ENCODE measurements at places on chromosomes 2 and 18.
A peak's percentile ranks its signal among the peaks of the same experiment; 100 is the strongest.

- DNase-seq = peak; percentile 51
Measured at GRCh38 chr2:241216211-241216761, 27.8 kb downstream of the ANO7 start.

GRCh38 chr2:227177592-227178336 lies 13.3 kb downstream of the COL4A3 start:
- DNase-seq = no peak

DNA sequence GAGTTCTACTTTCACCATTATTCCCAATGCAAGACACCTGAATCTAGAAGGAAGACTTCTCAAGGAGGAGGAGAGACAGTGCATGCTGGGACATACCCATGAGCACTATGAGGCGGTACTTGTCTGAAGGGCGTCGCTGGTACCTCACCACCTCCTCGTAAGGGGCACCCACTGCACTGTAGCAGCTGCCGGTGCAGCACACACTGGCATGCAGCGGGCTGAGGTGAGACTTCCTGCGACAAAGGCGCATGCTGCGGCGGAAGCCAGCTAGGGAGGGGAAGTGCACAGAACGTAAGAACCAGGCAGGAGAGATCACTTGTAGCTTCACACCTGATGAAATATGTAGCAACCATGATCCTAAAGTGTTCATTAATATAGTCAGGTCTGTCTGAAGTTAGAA lies 12.8 kb upstream of the TMEM237 start:
- no peak for DNase-seq

DNA sequence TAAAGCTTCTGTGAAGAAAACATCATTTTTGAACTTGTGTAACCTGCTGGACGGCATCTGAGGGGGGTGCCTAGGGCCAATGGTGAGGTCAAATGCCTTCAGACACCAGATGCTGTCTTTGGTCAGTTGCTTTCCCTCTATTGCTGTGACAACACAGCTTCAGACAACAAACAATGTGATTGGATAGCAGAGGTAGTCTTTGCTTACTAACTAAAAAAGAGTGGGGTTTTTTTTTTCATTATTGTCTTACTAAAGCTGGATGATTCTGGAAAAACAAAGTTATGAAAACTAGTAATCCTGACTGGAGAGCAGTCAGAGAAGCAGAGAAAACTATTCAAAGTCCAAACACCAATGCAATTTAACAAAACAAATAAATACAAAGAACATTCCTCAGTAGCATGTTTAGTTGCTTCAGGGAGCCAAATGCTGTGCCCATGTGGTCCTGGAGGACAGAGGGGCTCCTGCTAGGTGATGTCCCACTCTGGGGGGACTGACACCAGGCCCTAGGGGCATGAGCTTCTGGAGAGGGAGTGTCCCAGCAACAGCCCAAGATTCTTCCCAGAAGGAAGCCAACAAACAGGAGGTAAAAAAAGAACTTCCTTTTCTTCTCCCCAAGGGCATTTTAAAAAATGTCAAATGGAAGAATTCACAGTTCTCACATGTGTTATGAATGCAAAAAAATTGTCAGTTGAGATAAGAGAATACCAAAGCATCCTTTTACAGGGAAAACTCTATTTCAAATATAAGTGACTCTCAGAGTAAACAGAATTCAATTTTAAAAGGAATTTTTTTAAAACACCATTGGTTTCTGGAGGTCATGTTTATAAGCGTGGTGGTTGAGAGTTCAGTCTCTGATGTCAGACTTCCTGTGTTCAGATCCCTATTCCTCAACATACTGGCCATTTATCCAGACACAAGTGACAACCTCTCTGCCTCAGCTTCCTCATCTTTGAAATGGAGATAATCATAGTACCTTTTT lies 181.1 kb upstream of the PGAP1 start:
- peak; percentile 16 for DNase-seq

DNA sequence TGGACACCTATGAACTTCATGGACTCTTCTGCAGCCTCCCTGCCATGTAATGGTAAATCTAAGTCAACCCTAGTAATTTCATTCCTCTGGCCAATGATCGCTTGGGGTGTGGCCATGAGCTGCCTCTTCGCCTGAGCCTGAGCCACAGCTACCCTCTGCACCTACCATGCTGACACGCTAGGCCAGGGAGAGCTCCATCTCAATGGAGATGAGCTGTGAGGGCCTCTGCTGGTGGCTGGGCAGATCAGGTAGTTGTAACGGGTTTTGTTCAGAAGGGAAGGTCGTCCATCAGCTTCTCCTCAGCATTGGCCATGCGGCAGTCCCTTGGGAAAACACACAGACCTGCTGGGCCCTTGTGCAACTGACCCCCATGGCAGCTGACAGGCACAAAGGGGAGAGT lies 24.4 kb downstream of the MPHOSPH10 start:
- no peak for DNase-seq

DNA sequence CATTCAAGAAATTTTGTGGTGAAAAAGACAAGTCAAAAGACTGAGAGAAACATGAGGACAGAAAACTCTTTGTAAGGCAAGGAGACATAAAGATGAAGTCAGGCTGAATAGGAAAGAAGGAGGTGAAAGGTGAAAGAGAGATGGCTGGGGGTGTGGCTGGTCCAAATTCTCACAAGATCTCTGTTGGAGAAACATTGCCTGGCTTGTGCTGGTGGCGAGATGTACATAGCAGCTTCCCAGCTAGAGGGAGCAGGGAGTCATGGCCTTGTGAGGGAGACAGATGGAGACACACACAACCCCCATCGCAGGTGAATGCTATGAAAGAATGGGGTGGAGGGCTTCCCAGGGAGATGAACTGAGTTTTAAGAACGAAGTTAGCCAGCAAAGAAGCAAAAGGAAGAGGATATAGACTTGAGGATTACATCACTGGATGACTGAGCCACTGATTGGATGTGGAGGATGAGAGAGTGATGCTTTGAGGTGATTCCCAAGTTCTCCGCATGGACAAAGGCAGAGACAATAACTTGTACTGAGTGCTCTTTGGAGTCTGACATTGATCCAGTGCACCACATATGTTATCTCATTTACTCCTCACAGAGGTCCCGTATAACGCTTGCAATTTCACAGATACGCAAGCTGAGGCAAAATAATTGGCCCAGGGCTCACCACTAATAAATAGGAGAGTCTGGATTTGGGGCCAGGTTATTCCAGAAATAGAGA lies 3.7 kb upstream of the EMX1 start:
- no peak for DNase-seq

DNA sequence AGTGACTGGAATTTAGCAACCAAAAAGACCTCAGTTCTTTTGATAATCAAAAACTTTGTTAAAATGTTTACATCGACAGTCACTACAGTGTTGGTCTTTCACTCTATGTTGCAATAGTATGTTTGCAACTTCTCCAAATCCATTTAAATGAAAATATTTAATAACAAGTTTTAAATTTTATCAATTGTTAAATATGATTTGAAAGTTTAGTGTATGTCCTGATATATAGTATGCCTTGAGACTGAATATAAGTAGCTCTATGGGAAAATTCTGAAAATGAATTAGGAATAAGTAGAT lies 109.9 kb downstream of the ANKRD44 start:
- DNase-seq = no peak

DNA sequence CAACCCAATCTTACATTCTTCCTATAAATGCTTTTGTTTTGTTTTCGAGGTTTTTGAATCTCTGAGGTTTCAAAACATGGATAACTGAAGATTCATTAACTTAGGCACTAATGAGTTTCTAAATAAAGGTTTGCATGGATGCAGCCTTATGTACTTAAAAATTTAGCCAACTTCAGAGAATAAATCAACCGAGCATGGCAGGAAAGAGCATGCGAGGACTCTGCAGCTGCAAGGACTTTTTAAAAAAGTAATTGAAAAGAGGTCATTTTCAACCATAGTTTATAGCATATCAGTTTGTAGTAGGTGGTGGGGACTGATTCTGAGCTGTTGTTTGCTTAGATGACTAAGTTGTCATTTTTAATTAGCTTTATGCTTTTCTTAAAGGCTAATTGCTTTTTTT lies 567.0 kb upstream of the ZEB2 start:
- DNase-seq = no peak

- no peak for DNase-seq
Measured at GRCh38 chr2:222739939-222740338, 68.5 kb downstream of the MOGAT1 start.

DNA sequence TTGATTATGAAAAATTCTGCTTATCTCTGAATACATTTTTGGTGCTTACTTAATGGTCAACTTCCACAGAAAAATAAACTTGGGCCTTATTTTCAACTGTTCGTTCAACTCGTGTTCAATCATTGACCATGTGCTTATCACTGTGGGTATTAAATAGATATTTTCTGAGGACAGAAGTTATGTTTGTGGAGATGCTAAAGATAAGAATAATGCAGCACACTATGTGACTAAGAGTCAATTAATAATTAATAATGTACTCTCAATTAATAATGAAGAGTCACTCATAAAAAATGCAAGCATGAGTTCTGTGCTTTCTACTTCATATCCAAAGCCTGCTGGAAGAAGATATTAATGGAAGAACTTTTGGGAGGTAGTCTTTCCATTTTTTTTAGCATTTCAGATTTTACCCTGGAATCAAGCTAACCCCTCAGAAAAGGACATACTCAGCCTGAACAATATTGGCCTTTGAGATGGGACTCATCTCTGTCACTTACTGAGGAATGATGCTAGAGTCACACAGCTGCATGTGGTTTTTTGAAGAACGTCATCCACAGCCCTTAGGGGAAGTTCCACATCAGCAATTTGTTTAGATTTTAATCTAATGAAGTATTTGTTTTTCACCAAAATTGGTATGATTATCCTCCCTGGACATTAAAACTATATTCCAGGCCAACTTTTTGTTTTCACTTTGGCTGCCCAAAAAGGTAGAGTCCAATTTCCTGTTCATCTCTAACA lies 191.9 kb upstream of the CRIM1 start:
- DNase-seq = no peak

- no peak for DNase-seq
Measured at GRCh38 chr2:184137955-184138354, 460.4 kb upstream of the ZNF804A start.

- peak; percentile 26 for DNase-seq
Measured at GRCh38 chr2:239049421-239050251, 201.8 kb downstream of the TWIST2 start.

DNA sequence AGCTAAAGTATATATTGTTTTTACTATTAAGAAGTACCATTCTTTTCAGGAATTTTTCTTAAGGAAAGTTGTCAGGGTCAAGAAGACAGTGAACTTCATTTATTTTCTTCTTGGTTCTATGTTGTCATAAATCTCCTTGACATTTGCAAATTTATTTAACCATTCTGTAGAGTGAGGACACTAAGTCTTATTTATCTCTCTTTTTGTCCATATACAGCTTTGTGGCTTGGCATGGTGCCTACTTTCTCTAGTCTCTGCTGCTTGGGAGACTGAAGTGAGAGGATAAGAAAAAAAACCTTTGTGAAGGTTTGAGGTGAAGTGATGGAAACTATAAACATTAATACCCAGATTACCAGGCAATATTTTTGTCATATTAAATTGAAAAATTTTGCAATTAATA lies 1389.4 kb downstream of the SUCLG1 start:
- peak; percentile 80 for DNase-seq

Data from fibroblast of skin of right biceps (primary cell).